IMR-90 (cell line): ENCODE measurements at places on chromosomes 12 and 14. TPM values are rescaled to one million over a fixed set of nuclear protein-coding genes. Genes with fewer than 3 reads are reported as not detected.

DNA sequence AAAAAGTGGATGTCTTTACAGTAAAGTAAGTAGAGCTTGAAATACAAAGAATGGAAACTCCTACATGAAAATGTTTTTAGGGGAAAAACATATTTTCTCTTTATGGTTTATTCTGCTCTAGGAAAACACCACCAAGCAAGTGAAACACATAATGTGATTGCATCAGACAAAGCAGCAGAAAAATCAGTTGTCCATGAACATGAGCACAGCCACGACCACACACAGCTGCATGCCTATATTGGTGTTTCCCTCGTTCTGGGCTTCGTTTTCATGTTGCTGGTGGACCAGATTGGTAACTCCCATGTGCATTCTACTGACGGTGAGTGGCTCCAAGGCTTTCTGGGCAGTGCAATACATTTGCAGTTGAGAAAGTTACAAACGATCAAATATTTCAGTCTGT, 42.6 kb upstream of the PLEKHD1 start:
- H3K27ac ChIP-seq = no peak overlapping the region
- H3K27me3 ChIP-seq = no peaks in the 10 kb centered on the region
- DNase-seq = no peak
- peaks cover 12% of the 10 kb centered on the region for H3K36me3 ChIP-seq
- H3K4me1 ChIP-seq = no peaks in the 10 kb centered on the region

- no peak for DNase-seq
- no peaks in the 10 kb centered on the region for H3K36me3 ChIP-seq
- no peak overlapping the region for H3K27ac ChIP-seq
- H3K4me3 ChIP-seq = no peak overlapping the region
- H3K27me3 ChIP-seq = no peaks in the 10 kb centered on the region
- peaks cover 11% of the 10 kb centered on the region for H3K4me1 ChIP-seq
These were observed 24.0 kb upstream of the MDM1 start for GRCh38 chr12:68356060-68356695.

- no peak overlapping the region for H3K27ac ChIP-seq
- no peaks in the 10 kb centered on the region for H3K27me3 ChIP-seq
- H3K4me3 ChIP-seq = no peak overlapping the region
- no peaks in the 10 kb centered on the region for H3K36me3 ChIP-seq
- H3K4me1 ChIP-seq = no peaks in the 10 kb centered on the region
These were observed 31.7 kb upstream of the ST8SIA1 start for GRCh38 chr12:22366181-22366580.

DNA sequence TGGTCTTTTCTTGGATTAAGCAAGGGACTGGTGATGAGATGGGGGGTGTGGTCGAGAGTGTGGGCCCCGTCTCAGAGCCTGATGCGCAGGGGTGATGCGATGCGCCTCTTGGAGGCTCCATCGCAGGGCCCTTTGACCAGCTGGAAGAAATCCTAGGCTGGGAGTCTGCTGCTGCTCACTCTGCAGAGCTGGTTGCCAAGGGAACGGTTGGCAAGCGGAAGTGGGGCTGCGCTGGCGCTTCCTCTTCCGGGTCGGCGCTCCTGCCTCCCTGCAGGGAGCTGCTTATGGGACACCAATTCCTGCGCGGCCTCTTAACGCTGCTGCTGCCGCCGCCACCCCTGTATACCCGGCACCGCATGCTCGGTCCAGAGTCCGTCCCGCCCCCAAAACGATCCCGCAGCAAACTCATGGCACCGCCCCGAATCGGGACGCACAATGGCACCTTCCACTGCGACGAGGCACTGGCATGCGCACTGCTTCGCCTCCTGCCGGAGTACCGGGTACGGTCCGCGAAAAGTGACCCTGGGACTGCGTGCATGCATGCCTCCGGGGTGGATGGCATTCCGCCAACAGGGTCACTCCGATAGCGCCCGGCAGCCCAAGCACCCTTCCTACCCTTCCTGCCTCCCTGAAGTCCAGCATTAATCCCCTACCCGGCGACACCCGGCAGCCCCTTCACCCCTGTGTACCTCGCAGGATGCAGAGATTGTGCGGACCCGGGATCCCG, at the start of gene MYG1:
MYG1 (plus strand) TSS at position 242 of the 727 bp plus-strand sequence; CDS start at position 285, 43 bp downstream.
- peaks cover 16% of the 10 kb centered on the region for H3K36me3 ChIP-seq
- peaks cover 19% of the 10 kb centered on the region for H3K4me1 ChIP-seq
- peak; percentile 84 for DNase-seq
- peak within 1 kb of the TSS; percentile 86 for H3K27ac ChIP-seq

- H3K27me3 ChIP-seq = peaks cover 21% of the 10 kb centered on the region
- no peak overlapping the region for H3K4me3 ChIP-seq
- DNase-seq = no peak
- no peaks in the 10 kb centered on the region for H3K4me1 ChIP-seq
- H3K27ac ChIP-seq = no peak overlapping the region
These were observed 408.2 kb downstream of the DPF3 start for GRCh38 chr14:72485695-72486094.

Gene NEK9
- 22.9 and 31.4 TPM in 2 replicates for total RNA-seq

Gene SPTSSA
- 10.8 and 21.7 TPM in 2 replicates for total RNA-seq

DNA sequence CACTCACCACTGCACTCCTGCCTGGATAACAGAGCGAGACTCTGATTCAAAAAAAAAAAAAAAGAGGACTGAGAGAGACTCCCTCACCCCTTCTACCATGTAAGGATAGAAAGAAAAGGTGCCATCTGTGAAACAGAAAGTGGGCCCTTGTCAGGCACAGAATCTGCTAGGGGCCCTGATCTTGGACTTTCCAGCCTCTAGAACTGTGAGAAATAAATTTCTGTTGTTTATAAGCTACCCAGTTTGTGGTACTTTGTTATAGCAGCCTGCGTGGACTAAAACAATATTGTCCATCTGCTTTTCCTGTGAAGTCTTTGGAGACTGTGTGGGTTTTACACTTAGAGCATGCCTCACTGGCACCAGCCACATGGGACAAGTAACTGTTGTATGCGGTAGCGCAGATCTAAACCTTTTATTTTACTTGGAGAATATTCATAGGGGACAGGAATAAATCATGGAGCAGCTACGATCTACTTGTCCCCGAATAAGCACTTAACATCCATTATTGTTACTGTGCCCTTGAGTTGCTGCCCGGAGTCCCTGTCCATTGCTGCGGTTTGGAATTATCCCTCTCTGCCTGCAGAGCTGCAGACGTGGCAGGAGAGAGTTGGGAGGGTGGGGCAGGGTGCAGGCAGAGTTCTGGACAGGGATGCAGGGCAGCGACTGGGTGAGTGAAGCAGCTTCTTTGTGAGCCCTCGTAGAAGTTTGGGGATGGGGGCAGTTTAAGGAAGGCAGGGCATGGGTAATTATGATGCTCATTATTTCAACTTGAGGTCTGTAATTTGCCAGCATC, 52.4 kb upstream of the STON2 start:
- DNase-seq = no peak
- H3K4me1 ChIP-seq = no peaks in the 10 kb centered on the region
- H3K36me3 ChIP-seq = no peaks in the 10 kb centered on the region
- no peak overlapping the region for H3K27ac ChIP-seq
- peaks cover 9% of the 10 kb centered on the region for H3K27me3 ChIP-seq

Gene SLC17A8
- total RNA-seq = not detected in 2 replicates

- H3K27me3 ChIP-seq = no peaks in the 10 kb centered on the region
- H3K4me3 ChIP-seq = no peak overlapping the region
- DNase-seq = peak; percentile 66
- peak overlapping the region; percentile 81; the same call in 1 of the 2 replicates for H3K27ac ChIP-seq
- H3K36me3 ChIP-seq = no peaks in the 10 kb centered on the region
These were observed 187.6 kb downstream of the NAV3 start for GRCh38 chr12:78018171-78018910.

Gene C14orf132
- total RNA-seq = 6.3 and 6.9 TPM in 2 replicates

GRCh38 chr12:105352052-105352451, 21.6 kb downstream of the C12orf75 start:
- no peaks in the 10 kb centered on the region for H3K27me3 ChIP-seq
- H3K4me3 ChIP-seq = no peak overlapping the region
- no peak overlapping the region for H3K27ac ChIP-seq
- H3K4me1 ChIP-seq = peaks cover 34% of the 10 kb centered on the region
- no peak for DNase-seq

DNA sequence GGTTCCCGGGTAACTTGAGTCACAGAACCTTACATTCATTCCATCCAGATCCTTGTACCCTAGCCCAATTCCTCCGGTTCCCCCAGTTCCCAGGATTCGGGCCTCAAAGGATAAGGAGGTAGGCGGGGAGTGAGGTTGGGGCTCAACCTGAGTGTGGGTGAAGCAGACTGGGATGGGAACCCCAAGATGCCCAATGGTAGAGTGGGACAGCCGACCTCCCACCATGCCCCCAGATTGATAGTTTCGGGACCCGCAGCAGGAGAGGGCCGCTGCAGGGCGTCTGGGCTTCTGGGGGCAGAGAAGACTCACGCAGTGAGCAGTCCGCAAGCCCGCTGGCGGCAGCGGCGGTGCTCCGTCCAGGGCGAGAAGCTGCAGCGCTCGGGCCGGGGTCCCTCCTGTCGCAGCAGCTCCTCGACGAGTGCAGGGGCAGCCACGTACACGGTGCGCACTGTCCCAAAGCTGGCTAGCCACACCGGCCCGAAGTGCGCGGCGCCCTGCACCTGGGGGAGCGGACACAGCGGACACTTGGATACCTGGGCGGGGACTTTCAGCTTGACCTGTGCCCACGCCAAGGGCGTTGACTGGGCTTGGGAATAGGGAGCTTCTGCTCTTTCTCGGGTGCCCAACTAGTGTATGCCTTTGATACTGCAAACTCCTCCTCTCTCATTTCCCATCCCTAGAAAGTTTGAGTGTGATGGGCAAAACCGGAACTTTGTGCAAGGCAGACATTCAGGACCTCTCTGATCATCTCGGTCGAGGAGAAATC, 997 bp downstream of the CYP27B1 start:
- H3K36me3 ChIP-seq = peaks cover 1% of the 10 kb centered on the region; the same call in 1 of the 2 replicates
- H3K4me3 ChIP-seq = peak overlapping the region; percentile 10
- peaks cover 8% of the 10 kb centered on the region; the same call in 1 of the 2 replicates for H3K4me1 ChIP-seq
- DNase-seq = no peak
